Activated CD8-positive, alpha-beta memory T cell treated with anti-CD3 and anti-CD28 coated beads for 1 hour (primary cell): ENCODE measurements at places on chromosomes 1 and 21.

- DNase-seq: no peak
These were observed 415.1 kb upstream of the NEGR1 start for GRCh38 chr1:72697410-72697809.

DNA sequence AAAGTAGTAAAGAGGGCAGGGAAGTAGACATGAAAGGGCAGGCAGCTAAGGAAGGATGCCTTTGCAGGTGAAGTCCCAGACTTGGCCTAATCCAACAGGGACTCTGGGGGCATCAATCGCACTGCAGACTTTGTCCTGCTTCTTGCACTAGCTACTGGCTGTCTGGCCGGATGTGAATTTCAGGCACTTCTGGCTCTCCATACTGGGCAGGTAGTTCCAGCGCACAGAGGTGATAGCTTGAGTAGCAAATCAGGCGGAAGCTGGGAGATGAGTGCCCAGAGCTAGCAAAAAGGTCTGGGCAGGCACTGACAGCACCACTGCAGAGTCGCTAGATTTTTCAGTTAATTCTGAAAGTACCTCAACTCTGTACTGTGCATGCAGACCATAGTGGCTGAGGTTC, 997 bp downstream of the RSPH1 start:
- DNase-seq: no peak

GRCh38 chr1:112866151-112866550, 89.8 kb downstream of the SLC16A1 start:
- DNase-seq: no peak

GRCh38 chr1:8878448-8878697, at the start of gene ENO1:
TSS of gene ENO1 (minus strand) at chr1:8878686. CDS start at chr1:8874908, 3,778 bp downstream.
- no peak for DNase-seq

DNA sequence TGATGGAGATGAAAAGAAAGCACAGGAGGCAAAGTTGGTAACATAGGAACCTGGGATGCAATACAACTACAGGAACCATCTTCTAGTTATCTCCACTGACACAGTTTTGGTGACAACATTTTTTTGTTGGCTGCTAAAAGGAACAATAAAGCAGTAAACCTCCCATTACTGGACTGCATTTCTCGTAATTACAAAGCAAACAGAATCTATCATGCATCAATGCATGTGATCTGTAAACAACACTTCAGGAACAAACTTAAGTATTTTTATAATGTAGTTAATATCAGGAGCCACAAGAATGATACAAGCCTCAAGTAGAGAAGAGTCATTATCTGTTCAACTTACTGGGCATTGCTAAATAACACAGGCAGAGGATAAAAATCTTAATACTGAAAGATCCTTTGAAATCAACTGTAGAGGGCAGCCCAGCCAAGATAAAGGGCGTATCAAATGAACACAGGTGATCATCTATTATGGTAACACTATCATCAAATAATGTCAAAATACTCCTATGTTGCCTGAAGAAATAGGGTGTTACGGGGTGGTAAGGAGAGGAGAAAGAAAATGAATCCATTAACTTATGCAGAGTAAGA, 193.3 kb downstream of the EIF4G3 start:
- DNase-seq: no peak

DNA sequence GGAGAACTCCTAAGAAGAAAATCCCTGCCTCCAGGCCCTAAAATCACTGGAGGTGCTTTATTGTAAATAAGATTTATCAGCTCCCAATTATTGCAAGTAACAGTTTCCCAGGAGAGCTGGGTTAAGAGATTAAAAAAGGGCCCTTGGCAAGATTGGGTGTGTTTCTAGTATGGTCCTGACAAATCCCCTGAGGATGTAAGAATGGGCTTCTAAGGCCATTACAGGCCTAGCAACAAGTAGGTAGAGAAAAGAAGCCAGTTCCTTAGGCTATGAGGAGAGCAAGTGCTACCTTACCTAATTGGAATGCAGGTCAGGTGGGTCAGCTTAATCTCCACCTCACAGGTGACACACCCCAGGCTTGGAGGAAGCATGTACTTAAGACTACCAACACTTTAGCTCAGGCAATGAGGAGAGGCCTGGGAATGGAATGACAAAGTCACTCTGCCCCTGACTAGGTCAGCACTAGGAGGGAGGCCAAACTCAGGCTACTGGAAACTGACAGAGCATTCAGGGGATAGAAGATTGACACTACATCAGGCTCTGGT, 6.8 kb upstream of the OTUD7B start:
- no peak for DNase-seq

DNA sequence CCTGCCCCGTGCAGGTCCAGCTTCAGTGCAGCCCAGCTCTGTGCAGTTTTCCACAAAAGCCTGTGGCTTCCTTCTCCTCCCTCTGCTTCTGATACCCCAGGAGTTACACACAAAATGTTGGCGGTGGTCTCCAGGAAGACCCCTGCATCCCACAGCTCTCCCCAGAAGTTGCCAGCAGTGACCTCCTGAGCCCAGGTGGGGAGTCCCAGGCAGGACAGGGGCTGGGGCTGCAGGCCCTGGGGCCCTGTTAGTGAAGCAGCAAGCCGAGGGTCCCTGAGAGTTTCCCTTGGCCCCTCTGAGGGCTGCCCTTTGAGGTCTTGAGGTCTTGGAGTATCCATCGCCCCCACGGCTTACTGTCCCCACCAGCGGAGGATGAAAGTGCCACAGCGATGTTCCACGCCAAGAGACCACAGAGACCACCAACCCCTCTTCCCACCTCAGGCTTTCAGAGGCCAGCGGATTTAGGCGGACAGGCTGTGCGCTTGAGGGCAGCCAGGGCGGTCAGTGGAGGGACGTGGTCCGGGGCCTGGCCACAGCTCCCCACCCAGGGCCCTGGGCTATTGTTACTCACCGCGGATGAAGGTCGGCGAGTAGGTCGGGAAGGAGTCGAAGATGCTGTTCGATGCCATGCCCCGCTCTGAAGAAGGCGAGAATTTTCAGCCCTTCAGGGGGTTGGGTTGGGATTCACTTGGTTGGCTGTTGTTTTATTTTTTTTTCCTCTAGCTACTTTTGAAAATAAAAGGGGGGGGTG, 34.0 kb upstream of the RUNX3 start:
- DNase-seq: no peak

DNA sequence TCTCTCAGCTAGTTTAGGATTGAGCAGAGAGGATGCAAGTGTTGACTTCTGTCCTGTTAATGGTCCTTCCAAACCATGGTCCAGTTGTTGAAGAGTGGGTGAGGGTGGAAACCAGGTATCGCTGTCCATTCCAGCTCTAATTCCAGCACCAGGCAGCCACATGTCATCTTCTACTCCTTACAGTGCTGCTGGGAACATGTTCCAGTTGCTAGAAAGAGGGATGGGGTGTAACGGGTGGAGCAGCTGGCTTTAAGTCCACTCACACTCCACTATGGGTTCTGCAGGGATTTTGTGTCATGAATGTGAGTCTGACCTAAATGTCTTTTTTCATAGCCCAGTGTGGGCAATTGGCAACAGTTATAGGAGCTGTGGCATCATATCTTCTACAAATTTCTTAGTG, 25.2 kb downstream of the NOS1AP start:
- no peak for DNase-seq

DNA sequence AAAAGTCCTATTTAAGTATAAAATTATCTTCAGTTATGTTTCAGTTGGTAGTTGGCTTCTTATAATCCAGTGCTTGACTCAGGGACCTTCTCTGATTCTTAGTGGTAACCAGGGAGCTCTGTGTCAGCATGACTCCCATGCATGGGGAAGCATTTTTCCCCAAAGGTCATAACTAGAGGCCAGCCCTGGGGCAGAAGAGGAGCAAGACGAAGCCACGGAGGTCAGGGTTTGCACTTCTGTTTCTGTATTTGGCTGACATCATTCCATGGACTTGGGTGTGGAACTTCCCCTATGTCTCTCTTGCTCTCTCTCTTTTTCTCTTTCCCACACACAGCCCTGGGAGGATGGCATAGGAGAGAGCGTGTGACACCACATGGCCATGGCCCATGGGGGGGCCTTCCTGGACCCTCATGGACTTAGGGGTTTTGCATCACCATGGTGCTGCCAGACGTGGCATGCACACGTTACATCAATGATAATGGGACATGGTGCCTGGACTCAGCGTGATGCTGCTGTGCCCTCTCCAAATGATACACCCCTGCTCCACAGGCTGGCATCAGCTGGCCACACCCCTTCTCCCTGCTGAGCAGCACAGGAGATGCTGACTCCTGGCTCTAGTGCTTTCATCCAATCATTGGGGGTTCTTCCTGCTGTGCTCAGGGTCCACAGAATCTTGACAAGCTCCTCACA, 260.5 kb downstream of the KCNJ6 start:
- no peak for DNase-seq

GRCh38 chr1:71193153-71193552, 112.3 kb upstream of the ZRANB2 start:
- DNase-seq: no peak

- no peak for DNase-seq
These were observed 75.6 kb downstream of the TAS1R2 start for GRCh38 chr1:18783705-18784481.

- DNase-seq: no peak
These were observed 20.2 kb downstream of the LDLRAP1 start for GRCh38 chr1:25563330-25564215.

DNA sequence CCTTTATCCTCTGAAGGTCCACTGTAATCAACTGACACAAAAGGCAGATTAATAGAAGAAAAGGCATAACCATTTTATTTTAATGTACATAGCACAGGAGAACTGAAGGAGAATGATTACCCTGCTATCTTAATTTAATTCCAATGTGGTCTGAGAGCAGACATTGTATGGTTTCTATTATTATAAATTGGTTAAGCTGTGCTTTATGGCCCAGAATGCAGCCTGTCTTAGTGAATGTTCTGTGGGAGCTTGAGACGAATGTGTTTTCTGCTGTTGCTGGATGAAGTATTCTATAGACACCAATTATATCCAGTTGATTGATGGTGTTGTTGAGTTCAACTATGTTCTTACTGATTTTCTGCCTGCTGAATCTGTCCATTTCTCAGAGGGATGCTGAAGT, 25.0 kb upstream of the SLC2A1 start:
- no peak for DNase-seq

- no peak for DNase-seq
These were observed 92.8 kb downstream of the C1orf21 start for GRCh38 chr1:184479435-184480167.

DNA sequence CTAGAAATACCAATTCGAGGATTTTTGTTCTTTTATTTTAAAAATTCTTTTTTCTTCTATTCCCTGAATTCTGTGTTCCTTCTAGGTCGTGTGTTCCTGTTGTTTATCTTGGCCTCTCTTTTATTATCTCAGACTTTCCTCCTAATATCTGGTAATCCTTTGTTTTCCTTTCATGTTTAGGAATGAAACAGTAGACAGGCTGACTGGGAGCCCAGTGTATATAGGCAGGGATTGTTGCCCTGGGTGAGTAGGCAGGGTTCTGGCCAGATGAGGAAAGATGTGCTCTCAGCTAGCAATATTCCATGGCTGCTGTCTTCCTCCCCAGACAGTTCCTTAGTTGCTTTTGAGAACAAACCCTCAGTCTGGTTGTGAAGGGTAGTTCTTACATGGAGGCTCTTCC, 161.8 kb upstream of the PDE4B start:
- DNase-seq: no peak

DNA sequence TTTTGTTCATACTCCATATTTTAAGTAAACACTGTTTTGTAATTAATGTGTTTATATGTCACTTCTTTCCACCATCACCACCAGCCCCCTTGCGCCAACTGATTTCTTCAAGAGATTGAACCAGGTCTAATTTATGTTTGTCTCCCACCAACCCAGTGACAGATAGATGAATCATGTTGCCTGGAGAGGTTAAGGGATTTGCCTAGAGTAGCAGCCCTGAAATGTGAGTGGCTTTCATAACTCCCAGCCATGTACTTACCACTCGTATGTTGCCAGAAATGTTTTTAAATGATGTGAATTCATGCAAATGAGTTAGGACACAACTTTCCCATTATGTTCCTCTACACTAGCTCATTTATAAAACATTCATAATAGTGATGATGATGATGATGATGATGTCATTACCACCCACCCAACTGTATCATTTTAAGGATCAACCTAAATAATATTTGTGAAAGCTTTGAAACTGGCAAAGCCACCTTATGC, 86.9 kb downstream of the LRRC8D start:
- DNase-seq: no peak

DNA sequence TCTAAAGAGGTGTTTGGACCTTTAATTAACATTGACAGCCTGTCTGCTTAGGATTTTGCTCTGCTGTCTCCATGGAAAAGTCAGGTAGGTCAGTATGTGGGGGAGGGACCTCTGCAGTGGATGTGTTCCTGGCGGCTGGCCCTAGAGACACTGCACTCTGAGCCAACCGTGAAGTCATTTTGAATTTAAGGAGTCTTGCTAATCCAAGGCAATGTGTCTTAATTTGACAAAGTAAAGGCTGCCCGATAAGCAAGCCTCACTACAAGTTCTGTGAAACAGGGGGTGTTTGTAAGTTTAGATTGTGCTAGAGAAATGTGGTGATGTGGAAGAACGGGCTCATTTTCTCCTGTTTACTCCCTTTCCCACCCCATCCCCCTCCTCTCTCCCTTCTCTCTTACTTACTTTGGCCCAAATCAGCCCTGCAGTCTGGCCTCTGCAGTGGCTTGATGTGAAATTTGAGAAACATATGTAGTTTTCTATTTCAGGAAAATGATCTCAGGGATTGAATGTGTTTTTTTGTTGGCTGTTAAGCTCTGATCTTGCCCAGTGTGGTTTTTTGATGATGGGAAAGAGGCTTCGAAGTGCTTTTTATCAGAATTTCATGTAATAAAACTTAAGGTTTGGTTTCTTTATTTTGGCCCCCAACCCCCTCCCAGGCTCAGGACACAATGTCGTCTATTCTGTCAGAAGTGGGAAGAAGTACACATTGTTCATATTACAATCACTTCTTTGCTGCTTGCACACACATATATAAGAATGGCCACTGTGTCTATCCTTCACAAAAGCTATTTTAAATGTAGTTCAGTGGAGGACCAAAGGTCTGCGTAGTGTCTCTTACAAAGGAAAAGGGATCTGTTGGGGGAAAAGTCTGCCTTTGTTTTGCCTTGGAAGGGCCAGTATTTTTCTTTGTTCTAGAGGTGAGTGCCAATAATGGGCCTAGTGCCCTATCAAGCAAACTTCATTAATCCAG, 96.6 kb downstream of the FGGY start:
- DNase-seq: no peak

DNA sequence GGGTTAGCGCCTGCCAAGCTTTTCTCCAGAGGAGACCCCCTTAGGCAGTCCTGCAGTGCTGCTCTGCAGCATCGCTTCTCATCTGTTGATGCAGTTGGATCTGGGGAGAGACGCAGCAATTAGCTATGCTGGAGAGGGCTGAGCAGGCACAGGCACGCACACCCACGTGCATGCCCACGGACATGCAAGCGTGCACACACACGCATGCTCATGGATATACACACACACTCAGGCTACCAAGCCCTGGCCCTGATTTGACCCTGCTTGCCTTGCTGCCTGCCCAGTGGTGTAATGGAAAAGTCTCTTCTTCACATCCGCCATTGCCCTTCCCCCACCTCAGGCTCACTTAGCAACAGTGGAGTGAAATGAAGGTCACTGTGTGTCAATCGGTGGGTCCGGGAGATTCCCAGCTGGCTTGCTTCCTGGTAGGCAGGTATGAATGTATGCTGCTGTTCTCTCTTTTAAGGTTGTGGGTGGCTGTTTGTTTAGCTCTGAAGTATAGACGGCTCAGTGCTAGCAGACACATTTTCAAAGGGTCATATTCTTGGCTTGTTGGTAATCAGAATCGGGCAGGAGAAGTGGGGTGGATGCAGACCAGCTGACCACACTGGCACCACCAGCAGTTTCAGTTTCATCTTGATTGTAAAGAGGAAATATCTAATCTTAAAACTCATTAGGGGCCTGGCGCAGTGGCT, 9.5 kb downstream of the ATP1B1 start:
- no peak for DNase-seq
